ENCODE measurements at places on chromosomes 16 and 17. TPM values are rescaled to one million over a fixed set of nuclear protein-coding genes. Genes with fewer than 3 reads are reported as not detected.

DNA sequence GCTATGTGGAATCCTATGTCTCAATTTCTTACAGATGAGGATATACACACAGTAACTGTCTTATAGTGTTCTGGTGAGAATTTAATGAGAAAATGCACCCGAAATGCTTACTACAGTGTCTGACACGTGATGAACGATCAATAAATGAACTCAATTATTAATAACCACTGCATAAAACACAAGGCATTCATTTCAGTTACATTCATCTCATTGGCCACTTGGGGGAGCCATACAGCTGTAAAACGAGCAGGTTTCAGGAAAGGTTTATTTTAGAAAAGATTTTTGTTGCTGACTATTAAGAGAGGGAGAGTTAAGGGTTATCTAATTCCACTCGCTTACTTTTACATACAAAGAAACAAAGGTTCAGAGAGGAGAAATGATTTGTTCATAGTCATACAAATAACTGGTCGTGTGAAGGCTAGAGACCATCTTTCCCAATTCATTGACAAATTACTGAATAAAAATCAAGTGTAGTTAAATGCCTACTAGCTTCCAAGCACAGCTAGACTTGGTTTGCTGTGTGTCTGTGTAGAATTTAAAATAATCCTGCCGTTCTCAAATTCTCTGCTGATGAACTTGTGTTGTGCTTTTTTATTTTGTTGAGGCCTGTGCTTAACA, 160.1 kb downstream of the MAP2K4 start:
- DNase-seq, result peak; percentile 34

Gene KCNJ12
- total RNA-seq, result 3.1 TPM

- peak; percentile 65 for DNase-seq
These were observed 121.1 kb downstream of the SPACA3 start for GRCh38 chr17:33112763-33113162.

- DNase-seq, result no peak
These were observed 25.1 kb upstream of the IL17C start for GRCh38 chr16:88613293-88613692.

DNA sequence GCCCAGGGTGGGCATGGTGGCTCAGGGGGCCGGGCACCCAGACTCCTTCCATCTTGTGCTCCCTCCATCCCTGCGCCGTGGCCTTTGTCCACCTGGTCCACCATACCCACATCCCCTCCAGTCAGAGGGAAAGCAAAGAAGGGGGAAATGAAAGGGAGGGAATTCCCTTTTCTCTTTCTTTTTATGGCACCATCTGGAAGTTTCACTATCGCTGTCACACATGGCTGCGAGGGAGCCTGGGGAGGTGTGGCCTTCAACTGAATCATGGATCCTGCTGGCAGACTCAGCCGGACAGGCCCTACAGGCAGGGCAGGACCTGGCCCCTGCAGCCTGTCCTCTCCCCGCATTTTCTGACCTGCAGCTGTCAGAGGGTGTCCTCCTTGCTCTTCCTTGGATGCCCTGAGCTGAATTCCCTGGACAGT, 6.2 kb downstream of the SLC12A3 start:
- DNase-seq, result no peak

Gene CPNE7
- total RNA-seq, result 0.89 TPM

GRCh38 chr17:73371285-73371684, 59.5 kb upstream of the CDC42EP4 start:
- no peak for DNase-seq

DNA sequence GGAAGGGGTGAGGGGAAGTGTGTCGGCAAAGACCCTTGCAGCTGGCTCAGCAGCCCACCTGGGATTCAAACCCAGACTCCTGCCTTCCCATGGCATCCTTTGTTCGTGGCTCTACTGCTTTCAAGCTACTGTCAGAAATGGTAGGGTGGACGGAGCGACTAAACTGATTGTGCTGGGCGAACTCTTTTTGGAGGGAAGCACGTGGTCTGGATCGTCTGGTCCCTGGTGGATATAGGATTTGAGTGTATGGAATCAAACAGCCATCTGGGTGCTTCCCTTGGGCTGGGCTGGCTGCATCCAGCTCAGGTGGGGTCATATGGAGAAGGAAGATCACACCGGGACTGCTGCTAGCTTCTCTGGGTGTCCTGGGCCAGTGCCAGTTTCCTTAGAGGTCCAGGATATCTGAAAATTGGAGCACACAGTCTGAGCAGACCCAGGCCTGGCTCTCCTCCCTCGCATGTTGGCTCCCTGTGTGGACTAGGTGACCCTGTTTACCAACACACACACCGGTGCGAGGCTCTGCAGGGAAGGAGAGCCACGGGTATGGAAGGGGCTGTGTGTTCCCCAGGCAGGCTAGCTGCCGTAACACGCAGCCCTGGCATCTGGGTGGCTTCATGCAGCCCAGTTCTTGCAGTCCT, 8.6 kb downstream of the CMIP start:
- no peak for DNase-seq

Data from skin of body (tissue), 3 donors.